ENCODE measurements at places on chromosomes 3 and 15. TPM values are rescaled to one million over a fixed set of nuclear protein-coding genes. Genes with fewer than 3 reads are reported as not detected.

Gene ECE2
- total RNA-seq: not detected

Gene LYSMD2
- 21.9 TPM for total RNA-seq

Gene MYZAP
- not detected for total RNA-seq

Gene MASP1
- total RNA-seq: not detected

Gene CLK3
- total RNA-seq: 128 TPM

Gene MKRN2OS
- total RNA-seq: not detected

Gene DUOXA2
- not detected for total RNA-seq

Gene LRTM1
- total RNA-seq: not detected

Gene C2CD4B
- not detected for total RNA-seq

Gene FSTL1
- 0.37 TPM for total RNA-seq

Gene KBTBD8
- total RNA-seq: 12.9 TPM

Gene OSBPL10
- 0.53 TPM for total RNA-seq

Gene ZNF654
- 21.3 TPM for total RNA-seq

Gene ISLR
- total RNA-seq: not detected

Gene POPDC2
- total RNA-seq: 3.3 TPM

Gene RPSA
- 1,730 TPM for total RNA-seq

Gene MYO5A
- total RNA-seq: 34.8 TPM

DNA sequence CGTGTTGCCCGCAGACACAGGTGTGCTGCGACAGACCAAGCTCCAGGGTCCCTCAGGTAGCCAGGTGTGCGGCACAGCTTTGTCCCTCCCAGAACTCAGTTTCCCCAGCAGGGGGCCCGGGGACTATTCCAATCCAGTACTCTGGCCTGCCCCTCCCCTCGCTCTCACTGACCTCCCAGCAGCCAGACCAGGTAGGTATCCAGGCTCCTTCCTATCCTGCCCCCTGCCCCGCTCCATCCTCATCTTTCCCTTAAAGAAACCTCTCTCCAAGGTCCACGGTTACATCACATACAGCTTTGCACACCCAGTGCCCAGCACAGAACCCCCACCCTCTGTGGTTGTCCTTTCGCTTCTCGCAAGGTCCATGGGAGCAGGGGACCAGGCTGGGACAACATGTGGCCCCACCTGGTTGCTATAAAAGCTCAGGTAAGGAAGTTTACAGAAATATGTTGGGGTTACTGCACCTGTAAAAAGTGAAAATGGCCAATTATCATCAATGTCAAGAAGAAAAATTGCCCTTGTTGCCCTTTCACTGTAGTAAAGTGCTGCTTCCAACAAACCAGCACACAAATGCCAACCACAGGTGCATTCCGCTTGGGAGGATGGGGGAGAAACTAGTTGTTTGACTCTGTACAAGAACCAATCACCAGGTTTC is 7.3 kb upstream of the CYP11A1 start:
- DNase-seq: no peak

DNA sequence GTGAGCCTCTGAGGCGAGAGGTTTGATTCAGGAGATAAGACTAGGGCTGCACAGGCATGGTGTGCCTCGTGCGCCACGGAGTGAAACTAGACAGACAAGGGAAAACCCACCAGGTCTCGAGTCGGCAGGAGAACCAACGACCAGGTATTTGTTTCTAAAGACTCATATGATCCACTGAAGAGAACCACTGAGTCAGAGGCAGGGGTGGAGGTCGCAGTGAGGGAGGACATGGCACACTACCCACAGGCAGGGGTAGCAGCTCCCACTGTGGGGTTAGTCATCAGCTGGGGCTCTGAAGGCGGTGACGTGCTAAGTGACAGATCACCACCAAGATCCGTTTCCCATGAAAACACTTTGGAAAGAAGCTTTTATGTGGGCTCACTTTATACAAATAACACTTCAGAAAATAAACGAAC is 45.7 kb downstream of the CHSY1 start:
- DNase-seq: peak; percentile 72

DNA sequence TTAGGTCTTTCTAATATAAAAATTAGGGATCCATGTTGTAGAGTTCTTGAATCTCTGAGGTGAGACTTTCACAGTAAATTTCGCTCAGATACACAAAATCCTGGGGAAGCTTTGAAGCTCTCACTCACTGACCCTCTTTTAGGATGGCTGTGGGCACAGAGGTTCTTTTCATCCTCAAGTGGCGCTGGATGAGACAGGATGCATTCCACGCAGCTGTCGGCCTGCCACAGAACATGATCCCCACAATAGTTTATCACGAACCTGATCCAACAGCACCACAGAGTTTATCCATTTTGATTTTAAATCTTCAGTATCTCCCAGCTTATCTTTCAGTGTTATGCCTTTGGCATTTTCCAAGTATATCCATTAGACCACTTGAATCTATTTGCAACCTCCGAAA is 91.9 kb downstream of the WDR76 start:
- no peak for DNase-seq

- DNase-seq: peak; percentile 33
These were observed 639 bp downstream of the MKRN3 start for GRCh38 chr15:23566071-23566554.

DNA sequence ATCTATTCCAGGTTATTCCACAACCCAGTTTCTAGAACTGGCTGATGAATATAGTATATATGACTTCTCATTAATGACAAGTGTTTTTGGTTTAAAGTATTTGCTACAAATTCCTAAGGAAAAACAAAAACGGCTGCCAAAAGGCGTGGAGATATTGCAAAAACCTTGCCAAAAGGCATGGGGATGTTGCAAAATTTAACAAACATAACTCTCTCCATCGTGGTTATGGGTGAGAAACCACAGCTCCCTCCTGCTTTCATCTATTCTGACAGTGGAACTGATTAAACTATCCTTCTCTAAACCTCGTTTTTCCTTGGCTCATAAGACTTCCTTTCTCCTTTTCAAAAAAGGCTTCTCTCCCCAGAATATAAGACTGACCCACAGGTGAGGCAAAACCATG is 342.0 kb upstream of the PDZRN3 start:
- no peak for DNase-seq

GRCh38 chr15:78259232-78259631 is 5.1 kb upstream of the DNAJA4 start:
- DNase-seq: no peak

DNA sequence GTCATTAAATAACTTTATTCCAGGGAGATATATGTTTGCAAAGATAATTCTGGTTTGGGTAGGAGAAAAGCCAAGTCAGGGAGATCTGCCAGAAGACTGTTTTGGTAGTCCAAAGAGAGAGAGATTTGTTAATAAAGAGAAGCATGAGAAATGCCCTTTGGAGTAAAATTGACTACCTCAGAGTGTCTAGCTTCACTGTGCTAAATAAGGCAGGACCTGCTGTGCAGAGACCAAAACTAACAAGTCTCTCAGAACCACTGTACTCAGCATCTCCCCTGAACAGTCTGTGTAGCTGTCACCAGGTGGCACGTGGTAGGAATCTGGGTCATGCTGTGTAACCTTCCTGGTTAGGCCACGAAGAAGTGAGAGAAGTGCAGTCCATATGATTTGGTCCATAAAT is 31.6 kb upstream of the SLC35G2 start:
- peak; percentile 42 for DNase-seq

DNA sequence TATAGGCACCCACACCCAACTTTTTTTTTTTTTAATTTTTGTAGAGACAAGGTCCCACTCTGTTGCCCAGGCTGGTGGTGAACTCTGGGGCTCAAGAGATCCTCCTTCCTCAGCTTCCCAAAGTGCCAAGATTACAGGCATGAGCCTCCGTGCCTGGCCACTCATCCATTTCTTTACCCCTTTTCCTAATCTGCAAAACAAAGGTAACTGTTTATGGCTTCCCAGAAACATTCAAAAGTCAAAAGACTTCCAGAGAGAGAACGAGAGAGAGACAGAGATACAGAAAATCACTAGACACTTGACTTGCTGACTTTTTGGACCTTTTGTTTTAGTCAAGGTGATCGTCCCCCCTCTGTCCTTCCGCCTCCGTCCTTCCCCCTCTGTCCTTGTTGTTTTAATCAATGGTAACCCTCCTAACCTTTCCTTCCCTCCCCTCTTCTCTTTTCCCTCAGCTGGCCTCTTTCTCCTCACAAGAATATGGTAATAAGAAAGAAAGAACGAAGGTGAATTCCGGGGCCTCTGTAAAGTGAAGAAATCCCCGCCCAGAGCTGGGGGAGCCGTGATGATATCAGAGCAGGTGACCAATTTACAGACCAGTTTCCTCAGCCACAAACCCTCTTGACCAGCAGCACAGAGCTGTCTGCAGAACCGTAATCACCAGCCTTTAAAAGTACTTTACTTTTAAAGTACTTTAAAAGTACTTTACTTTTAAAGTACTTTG is 21.9 kb downstream of the KLHL6 start:
- DNase-seq: no peak

DNA sequence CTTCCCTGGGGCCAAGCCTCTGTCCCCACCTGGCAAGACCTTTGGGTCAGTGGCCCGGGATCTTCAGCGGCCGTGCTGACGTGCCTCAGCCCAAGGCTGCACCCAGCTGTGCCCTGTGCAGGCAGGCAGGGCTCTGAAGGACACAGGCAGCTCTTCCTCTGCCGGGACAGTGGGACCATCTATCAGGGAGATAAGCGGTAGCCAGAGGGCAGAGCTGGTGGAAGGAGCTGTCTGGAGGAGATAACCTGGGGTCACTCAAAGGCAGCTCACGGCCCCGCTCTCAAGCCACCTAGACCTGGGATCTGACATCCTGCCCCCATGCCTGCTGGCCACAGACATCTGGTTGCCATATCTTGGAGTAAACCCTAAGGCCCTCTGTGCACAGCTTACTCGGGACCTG is 27.3 kb downstream of the DUSP7 start:
- no peak for DNase-seq

DNA sequence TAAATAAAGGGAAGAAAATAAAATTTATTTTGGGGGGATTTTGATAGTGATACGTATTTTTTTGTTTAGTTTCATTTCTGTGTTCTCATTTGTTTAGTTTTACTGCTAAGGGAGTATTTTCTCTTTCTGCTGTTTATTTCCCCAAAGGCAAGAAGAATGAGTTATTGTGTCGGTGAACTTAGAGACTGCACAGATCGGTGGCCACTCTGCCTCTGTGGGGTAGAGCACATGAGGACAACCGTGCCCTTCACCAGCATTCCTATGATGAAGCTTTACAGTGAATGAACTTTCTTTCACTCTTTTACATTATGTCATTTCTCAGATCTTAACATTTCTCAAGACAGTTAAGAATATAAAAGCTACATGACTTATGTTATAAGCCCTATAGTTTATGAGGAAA is 214.4 kb downstream of the OCA2 start:
- DNase-seq: no peak

- no peak for DNase-seq
These were observed 46.9 kb upstream of the TMEM158 start for GRCh38 chr3:45272828-45273470.

GRCh38 chr3:160010578-160010977 is 21.9 kb downstream of the IL12A start:
- DNase-seq: no peak

GRCh38 chr3:3664935-3665334 is 134.3 kb upstream of the LRRN1 start:
- DNase-seq: no peak

GRCh38 chr3:181418233-181418632 is 293.5 kb upstream of the SOX2 start:
- no peak for DNase-seq

GRCh38 chr3:38138349-38139190 is at the start of gene MYD88:
TSS of gene MYD88 (plus strand) at chr3:38138661. CDS start at chr3:38138701, 40 bp downstream.
- peak; percentile 93 for DNase-seq

GRCh38 chr3:175383371-175383770 is 524.2 kb downstream of the NAALADL2 start:
- no peak for DNase-seq

- no peak for DNase-seq
These were observed 139.9 kb downstream of the SRGAP3 start for GRCh38 chr3:9109568-9109914.

- DNase-seq: no peak
These were observed 14.0 kb upstream of the CYP11A1 start for GRCh38 chr15:74381481-74381880.

GRCh38 chr3:130758624-130759369 is 12.2 kb upstream of the PIK3R4 start:
- DNase-seq: no peak

DNA sequence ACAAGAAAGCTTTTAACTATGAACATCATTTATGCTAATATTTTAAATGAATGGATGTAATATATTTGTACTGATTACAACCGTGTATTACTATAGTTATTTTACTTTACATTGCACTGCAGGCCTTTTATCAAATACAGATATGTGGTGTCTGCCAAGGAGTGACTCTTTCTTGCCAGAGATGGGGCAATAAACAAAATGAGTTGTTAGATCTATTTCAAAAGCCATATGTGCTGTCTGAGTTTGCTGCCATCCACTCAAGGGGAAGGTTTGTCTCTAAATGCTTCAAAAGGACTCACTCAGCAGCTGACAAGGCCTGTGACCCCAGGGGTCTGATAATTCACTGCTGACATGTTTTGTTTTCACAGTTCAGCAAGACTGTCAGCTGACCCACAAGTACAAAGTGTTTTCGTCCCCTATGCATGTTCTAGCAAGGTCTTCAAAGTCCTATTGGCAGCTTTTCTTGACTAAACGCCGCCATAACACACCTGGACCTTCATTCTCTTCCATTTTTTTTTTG is 41.3 kb upstream of the ZBED2 start:
- no peak for DNase-seq

- DNase-seq: no peak
These were observed 55.3 kb downstream of the ROPN1B start for GRCh38 chr3:126024049-126024854.

DNA sequence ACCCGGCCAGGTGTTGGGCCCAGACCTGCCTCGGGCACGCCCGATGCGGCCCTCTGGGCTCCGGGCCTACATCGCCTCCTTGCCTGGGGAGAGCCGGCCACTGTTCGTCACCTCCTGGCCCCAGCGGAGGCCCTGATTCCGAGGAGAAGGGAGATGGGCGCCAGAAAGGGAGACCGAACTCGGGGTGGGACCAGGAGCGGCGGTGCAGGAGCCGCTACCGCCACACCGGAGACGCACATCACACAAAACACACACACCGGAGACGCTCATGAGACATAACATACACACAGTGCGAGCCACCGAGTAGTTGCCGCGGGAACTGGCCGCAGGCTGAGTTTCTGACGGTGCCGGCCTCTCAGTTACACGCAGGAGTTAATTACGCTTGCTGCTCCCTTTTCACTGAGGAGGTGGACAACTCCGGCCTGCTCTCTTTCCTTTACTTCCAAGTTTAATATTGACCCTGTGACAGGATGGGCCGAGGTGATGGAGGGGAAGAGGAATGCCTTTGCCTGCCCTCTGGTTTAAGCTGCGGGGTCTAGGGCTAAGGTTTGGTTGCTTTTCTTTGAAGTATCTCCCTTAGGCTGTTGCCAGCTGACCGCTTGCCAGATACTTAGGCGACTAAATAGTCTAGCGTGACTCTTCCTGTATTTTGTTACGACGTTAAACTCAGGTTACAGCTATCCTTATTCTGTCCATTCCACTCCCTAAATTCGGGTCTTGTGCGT is 570 bp downstream of the PCNP start:
- DNase-seq: peak; percentile 70

GRCh38 chr3:39095778-39096177 is 11.6 kb downstream of the GORASP1 start:
- no peak for DNase-seq

- peak; percentile 33 for DNase-seq
These were observed 3.5 kb downstream of the BCL2A1 start for GRCh38 chr15:79967298-79968182.
